ENCODE measurements at places on chromosomes 3 and 15.

- peak; percentile 74 for DNase-seq
Measured at GRCh38 chr3:45026957-45027356, 854 bp downstream of the CLEC3B start.

DNA sequence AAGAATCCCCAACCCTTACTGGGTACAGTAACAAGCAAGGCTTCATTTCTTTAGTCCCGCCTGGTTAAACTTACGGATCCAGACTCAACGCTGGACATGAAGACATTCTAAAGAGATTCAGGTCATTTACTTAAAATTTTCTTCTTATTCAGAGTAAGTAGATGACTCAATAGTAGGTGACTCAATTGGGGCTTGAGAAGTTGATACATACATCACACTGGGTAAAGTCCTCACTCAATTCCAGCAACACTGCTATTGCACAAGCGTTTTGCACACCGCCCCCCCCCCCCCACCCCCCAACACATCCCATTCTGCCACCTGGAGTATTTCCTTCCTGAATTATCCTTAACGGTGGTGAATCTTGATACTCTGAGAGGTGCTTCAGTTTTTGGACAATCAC lies 610.0 kb downstream of the FOXP1 start:
- DNase-seq, result no peak

DNA sequence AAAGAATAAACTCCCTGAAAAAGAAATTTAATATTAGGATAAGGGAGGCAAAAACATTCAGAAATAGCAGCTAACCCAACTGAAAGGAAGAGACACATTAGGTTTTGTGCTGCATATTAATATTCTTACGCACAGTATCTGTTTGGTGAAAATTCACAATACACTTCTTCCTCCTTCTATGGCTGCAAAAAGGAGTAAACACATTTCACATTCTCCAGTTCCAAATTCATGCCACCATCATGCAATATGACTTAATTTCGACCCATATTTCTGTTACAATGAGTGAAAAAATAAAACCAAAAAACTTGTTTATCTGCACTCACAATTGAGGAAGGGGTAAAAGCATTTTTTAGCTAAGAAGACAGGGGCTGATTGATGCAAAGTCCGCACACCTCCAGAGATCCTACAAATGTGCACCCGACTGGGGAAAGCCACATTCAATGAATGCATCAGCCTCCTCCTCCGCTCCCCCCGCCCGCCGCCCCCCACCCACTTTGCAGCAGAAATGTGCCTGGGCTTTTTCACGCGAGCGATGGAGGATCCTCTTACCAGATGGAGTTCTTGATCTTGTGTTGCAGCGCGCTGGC lies 1.0 kb downstream of the RFX7 start:
- DNase-seq, result no peak

DNA sequence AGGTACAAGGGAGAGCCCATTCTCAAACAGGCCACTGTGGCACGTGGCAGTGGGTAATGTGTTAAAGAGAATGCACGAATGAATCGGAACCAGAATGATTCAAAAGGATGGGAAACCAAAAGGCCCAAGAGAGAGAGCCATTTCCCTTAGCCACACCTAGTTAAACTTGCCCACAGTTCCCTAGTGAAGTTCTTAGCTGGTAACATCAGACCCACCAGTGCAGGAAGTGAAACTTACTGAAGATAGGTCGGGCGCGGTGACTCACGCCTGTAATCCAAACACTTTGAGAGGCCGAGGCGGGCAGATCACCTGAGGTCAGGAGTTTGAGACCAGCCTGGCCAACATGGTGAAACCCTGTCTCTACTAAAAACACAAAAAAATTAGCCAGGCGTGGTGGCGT lies 97.1 kb downstream of the MEX3B start:
- DNase-seq, result no peak

DNA sequence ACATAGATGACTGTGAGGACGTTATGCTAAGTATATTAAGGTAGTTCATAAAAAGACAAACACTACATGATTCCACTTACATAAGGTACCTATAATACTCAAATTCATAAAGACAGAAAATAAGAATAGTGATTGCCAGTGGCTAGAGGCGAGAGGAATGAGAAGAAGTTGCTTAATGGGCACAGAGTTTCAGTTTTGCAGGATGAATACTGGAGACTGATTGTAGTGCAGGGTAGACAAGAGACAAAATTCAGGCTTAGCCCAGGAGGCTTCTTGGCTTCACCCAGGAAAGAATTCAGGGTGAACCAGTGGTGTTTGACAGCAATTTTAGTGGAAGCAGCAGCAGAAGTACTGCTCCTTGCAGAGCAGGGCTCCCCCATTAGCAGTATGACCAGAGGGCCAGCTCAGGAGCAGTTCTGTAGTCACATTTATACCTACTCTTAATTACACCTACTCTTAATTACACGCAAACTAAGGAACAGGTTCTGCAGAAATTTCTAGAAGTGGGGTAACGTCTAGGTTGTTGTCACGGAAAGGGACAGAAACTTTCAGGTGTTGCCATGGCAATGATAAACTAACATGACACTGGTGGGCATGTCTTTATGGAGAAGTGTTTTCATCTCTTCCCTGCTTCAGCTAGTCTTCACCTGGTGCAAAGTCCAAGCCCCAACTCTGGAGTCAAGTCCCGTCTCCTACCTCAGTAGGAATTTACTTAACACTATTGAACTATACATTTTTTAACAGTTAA lies 55.2 kb downstream of the TBL1XR1 start:
- DNase-seq, result no peak

- no peak for DNase-seq
Measured at GRCh38 chr15:71290881-71291635, 175.8 kb downstream of the THSD4 start.

DNA sequence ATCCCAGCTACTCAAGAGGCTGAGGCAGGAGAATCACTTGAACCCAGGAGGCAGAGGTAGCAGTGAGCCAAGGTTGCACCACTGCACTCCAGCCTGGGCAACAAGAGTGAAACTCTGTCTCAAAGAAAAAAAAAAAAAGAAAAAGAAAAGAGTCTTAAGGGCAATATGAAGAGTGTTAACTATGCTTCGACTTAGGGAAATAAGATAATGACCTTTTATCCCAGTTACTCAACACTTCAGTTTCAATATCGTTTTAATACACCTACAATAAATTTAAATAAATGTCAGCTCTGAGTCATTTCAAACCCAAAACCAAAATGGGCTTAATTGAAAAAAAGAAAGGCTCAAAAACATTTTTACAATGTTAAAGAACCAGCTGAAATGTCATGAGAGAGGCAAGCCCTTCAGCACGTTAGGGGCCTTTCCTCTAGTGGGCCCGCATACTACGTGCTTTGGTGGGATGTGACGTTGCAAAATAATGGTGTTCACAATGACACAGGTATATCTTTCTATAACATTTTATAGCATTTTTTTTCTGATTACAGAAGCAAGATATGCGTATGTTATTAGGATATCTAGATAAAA lies 15.3 kb downstream of the FYCO1 start:
- no peak for DNase-seq

DNA sequence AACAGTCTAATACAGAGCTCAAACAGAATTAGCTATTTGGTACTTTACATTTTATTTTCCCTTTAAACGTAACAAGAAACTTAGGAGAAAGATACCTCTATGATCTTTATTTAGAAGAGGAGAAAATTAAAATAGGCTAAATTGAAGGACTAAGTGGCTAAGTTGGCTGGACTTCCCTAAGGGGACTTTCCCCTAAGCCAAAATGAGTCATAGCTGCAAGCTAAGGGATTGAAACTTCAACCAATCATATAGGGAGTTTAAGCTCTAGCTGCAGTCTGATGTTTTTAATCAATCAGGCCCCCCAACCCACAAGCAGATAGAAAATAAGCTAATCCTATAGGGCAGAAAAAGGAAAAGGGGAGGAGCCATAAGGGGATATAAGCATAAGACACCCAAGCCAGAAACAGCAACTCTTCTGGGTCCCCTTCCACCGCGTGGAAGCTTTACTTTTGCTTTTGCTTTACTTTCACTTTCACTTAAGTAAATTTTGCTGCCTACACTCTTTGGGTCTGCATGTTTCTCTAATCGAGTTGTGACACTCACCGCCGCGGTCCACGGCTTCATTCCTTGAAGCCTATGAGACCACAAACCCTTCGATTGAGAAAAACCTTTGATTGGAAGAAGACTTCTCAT lies 1108.5 kb upstream of the EPHA6 start:
- DNase-seq, result no peak

GRCh38 chr3:143731776-143732175 lies 116.5 kb downstream of the SLC9A9 start:
- no peak for DNase-seq

DNA sequence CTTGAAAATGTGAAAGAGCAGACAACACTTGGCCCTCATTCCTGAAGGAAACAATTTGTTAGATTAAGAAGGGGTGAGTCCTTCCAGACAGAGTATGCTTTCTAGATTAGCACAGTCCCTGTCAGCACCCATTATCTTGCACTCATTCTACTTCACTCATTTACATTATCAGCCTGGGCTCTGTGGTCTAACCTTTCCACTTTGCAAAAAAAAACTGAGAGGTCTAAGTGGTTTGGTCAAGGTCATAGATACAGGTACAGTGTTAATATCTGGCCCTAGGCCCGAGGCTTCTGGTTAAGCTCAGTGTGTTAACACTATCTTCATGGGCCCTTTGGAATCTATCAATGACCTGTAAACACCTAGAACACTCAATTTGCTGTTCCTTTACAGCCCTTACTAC lies 123.4 kb upstream of the LRRN1 start:
- DNase-seq, result no peak

GRCh38 chr3:191985691-191986090 lies 524.7 kb downstream of the PYDC2 start:
- no peak for DNase-seq

GRCh38 chr15:25181293-25182097 lies 226.7 kb downstream of the SNRPN start:
- no peak for DNase-seq

GRCh38 chr15:98505611-98506031 lies 142.7 kb upstream of the IGF1R start:
- DNase-seq, result no peak

GRCh38 chr15:70251246-70251990 lies 153.7 kb upstream of the TLE3 start:
- DNase-seq, result no peak

DNA sequence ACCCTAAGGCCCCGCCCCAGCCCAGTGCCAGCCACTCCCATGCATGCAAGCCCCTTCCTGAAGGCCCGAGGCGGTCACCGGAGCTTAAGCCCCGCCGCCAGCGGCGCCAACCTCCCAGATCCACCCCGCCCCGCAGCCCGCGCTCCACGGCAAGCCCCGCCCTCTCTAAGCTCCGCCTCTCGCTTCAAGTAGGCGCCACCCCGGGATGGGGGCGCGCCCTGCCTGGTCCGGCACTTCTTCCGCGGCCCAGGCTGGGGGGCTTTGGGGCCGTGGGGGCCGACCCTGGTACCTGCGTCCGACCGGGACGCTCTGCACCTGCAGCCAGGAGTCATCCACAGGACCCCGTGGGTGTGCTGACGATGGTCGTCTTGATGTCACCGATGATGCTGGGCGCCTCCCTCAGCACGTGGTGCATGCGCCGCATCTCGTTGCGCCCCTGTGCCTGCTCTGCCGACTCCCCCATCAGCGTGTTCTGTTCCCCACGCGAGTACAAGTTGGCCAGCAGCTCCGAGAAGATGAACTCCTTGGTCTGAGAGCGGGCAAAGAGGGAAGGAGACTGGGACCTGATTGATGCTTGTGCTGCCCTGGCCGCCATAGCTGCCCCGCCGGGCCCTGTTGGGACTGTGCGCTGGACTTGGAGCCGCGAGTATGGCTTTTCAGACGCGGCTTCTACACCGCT lies 26.1 kb upstream of the CSPG4 start:
- DNase-seq, result peak; percentile 69

DNA sequence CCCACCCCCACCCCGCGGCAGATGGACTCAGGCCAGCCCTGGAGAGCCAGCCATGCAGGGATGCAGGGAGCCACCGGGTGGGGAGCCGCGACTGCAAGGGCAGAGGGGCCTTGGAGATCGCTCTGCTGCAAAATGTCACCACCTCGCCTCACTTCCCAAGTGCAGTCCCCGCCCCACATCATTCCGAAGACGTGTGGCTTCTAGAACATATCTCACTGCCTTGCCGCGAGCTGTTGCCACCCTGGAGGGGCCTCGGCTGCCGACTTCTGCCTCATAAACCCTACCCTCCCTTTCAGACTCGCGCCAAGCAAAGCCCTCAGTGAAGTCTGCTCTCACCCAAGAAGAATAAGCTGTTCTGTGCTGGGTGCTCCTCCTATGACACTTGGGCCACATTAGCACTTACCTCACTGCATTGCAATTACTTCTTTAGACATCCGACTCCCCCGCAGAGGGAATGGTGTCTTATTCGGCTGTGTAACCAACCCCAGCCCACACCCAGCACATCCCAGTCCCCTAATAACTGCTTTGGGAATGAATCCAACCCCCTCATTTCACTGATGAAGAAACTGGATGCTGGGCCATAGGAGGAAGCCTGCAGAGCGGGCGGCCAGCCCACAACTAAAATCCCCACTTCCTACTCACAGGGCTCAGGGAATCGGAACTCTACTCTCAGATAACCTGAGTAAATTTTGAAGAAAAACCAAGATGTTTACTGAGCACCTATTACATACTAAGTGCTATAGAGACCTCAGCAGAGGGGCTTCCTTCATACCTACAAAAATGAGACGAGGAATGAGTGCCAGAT lies 8.6 kb downstream of the TLE3 start:
- no peak for DNase-seq

GRCh38 chr3:156349111-156349510 lies 205.8 kb downstream of the SSR3 start:
- no peak for DNase-seq

GRCh38 chr3:13657660-13658435 lies 108.9 kb downstream of the FBLN2 start:
- DNase-seq, result no peak

DNA sequence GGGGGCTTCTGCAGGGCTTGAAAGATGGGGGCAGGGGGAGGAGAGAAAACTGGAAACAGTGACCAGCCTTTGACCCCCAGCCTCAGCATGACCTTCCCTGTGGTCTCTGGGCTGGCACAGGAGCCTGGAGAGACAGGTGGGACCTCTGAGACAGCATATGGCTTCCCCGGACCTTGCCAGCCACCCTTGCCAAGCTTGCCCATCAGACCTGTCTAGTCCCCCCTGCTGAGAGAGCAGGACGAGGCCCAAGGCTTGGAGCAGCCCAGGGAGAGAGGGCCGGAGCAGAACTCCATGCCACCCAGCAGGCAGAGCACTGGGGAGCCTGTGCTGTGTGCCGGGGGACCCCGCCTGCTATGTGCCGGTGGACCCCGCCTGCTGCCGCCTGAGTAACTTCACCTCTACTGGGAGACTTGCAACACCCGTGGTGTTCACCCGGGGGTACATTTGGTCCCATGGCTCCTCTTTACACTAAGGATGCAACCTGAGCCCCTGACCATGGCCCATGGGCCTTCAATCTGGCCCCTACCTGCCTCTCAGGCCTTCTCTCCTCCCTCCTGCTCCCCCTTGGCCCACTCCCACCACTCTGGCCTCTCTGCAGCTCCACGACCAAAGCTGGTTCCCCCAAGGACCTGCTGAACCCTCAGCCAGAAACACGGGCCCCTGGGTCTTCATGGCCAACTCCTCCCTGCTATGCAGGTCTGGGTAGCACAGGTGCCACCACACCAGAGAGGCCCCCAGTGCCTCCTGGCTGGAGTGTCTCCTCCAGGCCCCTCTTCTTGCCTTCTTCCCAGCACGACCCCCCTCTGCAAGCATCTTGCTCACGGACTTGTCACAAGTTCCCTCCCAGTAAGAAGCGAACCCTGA lies 21.1 kb upstream of the SLC41A3 start:
- DNase-seq, result no peak
